Activated T-cell treated with anti-CD3 and anti-CD28 coated beads, Interleukin-2, amount 50 U/mL, for 4 hours (primary cell): ENCODE measurements at places on chromosomes 4 and X.

DNA sequence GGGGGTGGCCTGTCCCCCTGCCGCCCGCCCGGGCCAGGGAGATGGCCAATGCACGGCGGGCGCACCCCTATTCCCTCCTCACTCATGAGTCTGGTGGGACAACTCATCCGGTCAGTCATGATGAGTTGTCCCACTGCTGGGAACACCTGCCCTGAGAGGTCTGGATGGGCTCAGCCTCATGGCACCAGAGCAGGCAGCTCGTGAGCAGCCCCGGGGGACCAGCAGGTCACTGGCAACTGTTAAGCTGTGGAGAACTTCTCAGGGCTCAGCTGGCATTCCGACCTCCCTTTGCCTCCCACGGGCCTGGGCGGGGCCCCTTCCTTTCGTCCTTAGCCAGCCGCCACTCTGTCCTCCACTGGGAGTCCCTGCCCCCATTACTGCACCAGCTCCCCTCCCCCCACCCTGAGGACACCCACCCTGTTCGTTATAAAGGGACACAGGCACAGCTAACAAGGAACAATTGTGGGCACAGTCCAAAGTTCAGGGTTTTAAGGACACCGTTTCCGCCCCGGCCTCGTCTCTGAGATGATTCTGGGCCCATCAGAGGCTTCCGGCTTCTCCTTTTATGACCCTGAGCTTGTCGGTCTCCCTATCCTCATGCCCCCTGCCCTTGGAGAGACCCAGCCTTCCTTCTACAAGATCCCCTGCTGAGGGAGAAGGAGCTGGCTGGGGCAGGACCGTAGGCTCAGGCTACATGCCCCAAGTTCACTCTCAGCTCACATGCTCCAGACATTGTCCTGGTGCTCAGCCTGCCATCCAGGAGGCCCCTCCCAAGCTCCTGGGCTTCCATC is 14.6 kb upstream of the KIAA0232 start:
- DNase-seq: no peak

DNA sequence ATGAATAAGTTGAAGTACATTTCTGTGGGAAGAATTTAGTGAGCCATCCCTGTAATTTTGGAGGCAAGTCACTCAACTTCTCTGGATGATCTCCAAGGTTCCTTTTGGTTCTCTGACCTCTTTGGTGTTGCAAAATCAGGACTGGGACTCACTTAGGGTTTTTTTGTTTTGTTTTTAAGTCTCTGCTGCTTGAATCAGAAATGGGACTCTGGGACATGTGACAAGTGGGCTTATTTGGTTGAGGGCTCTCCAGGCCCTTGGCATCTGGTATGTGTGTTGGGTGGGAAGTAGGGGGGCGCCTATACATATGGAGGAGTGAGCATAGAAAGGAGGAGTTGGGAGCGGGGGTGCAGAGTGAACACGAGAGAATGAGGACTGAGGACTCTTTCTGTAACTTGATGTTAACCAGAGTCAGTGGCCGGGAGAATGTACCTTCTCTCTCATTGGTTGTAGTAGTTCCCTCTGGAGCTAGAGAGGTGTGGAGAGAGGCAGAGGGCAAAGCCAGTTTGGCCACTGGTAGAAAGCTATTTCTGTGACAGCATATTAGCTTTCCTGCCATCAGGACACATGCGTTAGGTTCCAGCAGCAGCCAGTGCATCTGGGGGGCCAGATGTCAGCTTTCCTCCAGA is 1.9 kb downstream of the ARHGAP10 start:
- DNase-seq: no peak

DNA sequence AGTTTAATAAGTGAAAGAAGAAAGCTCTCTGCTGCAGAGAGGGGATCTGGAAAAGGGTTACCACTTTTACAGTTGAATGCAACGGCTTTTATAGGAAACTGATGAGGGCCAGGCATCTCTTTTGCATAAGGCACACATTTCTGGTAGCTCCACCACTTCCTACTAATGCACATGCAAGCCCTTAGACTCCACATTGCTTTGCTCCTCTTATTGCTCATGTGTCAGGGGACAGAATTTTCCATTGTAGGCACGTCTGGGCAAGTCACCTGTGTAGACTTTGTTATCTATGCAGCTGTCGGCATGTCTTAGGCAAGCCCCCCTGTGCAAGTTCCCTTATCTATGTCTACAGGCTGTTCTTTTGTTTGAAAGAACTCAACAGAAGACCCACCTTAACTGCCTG is 294.6 kb upstream of the STS start:
- no peak for DNase-seq

GRCh38 chr4:59655996-59656395 is 1544.1 kb upstream of the ADGRL3 start:
- DNase-seq: no peak

GRCh38 chrX:77640702-77641101 is 145.3 kb downstream of the ATRX start:
- DNase-seq: no peak

DNA sequence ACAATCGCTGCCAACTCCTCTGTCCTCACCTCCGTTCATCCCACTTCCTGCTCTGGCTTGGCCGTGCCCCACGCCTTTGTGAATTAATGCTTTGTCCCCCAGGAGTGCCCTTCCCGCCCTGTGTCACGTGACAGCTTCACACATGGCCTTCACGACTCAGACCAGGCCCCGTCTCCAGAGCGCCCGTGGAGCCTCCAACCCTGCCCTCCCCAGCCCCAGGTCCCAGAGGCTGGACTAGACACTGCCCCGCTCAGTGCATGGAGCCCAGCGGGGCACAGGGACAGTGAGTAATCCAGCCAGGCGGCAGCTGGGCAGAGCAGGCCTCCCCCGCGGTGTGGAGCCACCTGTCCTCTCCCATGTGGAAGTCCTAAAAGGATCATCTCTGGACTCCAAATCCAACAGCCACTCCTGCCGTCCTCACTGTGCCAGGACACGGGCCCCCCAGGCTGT is 7.4 kb downstream of the ADRA2C start:
- no peak for DNase-seq

DNA sequence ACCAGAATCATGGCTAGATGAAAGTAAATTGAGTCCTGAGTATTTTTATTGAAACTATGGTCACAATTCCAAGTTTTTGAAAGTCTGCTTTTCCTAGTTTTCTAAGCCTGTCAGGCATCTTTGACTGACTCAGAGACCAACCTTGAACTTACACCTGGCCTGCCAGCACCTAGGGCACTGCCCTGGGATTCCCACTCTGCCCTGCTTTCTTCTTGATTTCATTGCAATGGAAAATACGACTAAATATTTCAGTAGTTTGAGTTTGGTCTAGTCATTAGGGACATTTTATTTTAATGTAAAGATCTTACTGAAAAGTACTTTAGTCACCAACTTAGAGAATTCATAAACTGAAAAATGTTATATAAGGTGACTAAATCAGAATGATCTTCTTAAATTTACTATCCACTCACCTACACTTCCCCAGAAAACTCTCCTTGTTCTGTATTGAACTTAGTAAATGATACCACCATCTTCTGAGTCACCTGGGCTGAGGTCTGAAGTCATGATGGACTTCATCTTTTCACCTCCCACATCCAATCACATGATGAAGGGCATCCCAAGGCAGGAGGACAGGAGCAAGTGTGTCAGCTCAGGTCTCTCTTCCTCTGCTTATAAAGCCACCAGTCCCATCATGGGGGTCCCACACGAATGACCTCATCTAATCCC is 11.6 kb upstream of the PYURF start:
- no peak for DNase-seq

- DNase-seq: no peak
Observed at GRCh38 chr4:22491939-22492338, 23.9 kb downstream of the ADGRA3 start.

- no peak for DNase-seq
Observed at GRCh38 chr4:158958489-158959270, 144.2 kb upstream of the RAPGEF2 start.

DNA sequence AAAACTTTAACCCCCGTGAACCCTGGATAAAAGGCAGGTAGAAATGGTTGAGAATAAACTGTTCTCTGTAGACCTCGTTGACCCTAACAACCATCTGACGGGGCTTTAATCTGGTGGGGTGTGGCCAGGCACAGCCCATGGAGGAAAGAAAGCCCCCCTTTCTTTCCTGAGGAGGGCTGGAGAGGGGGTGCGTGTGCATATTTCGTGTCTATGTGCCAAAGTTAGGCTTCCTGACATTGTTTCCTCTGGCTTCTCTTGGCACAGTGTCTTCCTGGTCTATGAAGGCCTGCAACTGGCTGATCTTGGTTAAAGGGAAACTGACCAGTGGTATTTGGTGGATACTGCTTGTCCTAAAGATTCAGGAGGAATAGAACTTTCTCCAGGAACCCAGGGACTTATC is 97.1 kb downstream of the MGST2 start:
- DNase-seq: no peak

DNA sequence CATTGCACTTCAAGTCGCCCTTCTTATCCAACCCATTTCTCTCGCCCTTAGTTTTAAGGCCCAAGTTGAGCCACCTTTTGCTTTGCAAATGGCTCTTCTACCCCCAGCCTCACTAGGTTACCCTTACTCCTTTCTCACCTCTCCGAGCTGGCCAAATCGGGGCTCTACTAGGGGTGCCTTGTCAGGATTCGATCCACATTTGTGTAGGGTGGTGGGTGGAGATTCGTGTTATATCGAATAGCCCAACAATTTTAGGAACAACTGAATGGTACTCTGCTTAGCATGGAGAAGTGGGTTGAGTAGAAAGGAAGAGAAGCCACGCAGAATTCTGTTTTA is 3.5 kb downstream of the SLIT2 start:
- no peak for DNase-seq

GRCh38 chrX:1442016-1442665 is 10.6 kb downstream of the ASMTL start:
- DNase-seq: no peak

DNA sequence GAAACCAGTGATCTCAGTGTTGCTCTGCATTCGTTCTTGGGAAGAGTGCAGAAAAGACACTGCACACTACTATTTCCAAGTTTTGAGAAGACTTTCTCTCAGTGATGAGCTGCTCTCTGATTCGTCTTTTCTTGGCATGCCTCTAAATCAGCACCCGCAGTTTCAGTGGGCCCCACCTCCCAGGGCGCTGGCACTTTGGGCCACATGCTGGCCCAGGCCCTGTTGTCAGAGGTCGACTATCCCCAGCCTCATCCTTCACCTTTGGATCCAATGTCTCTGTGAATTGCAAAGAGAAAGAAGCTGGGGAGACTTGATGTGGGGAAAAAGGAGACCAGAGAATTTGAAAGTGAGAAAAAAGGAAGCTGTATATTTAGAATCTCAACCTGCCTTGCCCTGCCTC is 644.1 kb upstream of the PITX2 start:
- DNase-seq: no peak

- DNase-seq: no peak
Observed at GRCh38 chr4:76198411-76199237, 15.0 kb downstream of the SCARB2 start.

DNA sequence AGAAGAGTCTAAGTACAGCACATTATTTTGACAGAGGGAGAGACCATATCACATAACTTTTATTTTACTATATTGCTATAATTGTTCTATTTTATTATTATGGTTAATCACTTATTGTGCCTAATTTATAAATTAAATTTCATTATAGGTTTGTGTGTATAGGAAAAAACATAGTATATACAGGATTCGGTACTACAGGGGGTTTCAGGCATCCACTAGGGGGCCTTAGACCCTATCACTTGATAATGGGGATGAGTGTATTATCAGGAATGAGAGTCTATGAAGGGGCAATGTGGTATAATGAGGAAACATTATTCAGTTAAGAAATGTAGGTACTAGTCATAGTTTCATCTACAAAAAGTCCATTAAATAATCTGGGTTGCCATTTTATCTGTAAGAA is 833.1 kb downstream of the C4orf33 start:
- DNase-seq: no peak

- DNase-seq: no peak
Observed at GRCh38 chr4:1980561-1981041, 28.2 kb downstream of the NELFA start.

DNA sequence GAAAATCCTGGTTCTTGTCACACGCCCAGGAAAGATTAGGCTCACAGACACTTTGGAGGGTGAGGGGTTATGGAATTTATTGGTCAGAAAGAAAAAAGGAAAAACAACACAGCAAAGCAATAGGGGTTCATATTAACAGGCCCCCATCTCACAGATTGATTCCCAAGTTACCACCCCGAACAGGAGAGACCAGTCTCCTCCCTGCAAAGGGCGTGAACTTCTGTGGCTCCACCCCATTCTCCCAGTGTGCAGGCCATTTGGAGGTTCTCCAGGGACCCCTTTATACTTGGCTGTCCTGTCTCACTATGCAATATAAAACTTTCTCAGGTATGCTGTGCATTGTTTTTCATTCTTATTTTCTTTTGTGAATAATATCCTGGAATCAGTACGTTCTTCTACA is 7.4 kb downstream of the FGF2 start:
- no peak for DNase-seq

DNA sequence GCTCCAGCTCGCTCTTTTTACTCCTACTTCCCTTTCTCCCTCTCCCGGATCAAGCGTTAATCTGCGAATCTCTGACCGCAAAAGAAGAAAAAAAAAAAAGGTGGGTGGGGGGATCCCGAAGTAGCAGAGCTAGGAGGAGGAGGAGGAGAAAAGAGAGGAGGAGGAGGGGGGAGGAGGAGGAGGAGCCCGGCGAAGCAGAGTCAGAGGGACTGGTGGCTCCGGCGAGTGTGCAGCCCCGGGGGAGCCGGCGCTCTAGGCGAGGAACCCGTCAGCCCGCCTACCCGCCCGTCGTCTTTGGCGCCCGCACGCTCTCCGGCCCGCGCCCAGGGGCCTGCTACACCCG is at the start of gene NHSL2:
Gene NHSL2, plus strand, starts transcription at position 203 of the 343 bp plus-strand sequence.
- DNase-seq: peak; percentile 15

DNA sequence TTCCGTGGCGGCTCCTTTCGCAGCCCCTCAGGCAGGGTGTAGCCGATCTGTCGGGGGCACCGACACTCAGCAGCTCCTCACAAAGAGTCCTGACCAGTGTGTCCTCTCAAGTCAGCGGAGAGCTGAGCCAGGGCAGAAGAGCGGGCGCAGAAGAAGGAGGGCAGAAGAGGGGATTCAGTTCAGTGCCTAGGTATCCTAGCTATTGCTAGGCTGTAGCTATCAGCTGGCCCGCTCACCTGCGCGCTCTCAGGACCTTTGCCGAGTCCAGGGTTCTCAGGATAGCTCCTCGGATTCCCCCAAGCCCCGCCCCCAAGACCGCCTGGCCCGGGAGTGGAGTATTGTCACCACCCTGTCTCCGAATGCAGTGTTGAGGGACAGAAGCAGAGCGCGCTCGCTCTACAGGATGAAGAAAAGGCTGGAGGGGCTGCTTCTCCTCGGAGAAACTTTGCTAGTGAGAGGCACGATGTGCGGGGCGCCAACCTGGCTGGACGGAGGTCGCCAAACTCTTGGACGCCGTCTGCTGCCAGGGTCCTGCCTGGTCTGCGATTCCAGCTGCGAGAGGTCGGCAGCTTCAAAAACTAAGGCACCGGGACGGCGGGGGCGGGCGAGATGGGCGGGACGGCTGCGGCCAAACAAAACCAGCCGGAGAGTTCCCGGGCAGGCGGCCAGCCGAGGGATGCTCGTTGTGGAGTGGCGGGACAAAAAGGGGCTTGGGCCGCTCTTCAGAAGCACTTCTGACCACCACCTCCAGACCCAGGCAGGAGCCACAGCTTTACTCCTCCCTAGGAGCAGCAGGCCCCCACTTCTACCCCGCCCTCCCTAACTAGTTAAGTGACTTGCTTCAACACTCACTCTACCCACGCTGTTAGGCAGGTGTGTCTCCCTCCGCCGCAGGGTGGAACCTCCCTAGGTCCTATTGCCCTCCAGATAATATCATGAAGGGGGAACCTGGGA is at the start of gene XKRX:
Gene XKRX, minus strand, starts transcription at position 258 of the 954 bp plus-strand sequence. CDS start 613 bp downstream, outside the sequence.
- peak; percentile 40 for DNase-seq

GRCh38 chr4:57342411-57342810 is 232.2 kb upstream of the IGFBP7 start:
- no peak for DNase-seq
